ENCODE measurements at places on chromosomes 3 and 15.

DNA sequence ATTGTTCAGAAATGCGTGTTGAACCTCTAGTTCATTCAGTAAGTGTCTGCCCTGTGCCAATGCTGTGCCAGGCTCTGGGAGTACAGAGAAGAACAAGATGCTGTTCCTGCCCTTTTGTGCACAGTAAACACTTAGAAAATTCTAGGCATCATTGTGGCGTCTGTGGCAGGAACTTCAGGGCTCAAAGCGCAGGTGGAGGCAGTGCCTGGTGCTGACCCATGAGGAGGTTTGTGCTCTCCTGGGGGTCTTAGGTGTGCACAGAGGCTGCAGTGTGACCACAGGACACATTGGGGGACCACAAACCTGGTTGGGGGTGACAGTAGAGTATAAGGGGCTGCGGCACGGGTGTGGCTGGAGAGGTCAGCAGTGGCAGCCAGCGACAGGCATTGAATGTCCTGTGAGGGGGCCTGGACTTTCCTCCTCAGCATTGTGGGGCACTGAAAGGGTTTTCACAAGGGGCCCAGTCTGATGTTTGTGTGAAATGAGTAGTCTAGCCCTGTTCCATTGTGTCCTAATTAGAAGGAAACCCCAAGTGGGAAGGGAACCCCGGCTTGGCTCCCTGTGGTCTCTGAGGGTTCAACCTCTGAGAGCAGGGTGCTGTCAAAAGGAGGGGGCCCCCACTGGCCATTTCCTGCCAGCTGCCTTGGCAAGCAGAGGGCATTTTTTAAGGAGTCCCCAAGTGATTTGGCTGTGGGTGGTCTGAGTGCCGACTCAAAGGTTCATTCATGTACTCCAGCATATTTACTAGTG lies 20.9 kb downstream of the MRAS start:
- DNase-seq = no peak

DNA sequence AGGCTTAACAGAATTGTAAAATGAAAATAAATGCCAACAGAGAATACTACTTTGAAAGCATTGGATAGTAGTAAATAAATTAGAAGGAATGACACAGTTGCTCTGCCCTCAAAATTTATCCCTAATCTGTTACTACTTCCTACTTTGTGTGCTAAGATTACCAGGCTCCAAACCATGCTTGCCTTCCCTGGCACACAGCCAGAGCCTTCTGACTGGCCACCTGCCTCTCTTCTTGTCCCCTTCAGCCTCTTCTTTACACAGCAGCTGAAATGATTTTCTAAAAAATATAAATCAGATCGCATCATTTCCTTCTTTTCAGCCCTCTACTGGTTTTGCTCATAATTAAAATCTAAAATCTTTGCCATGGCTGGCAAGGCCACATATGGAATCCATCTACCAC lies 334.1 kb downstream of the FHIT start:
- no peak for DNase-seq

GRCh38 chr3:196756732-196757131 lies 17.1 kb downstream of the PAK2 start:
- no peak for DNase-seq

- DNase-seq = no peak
Measured at GRCh38 chr15:34085746-34086145, 15.9 kb downstream of the EMC7 start.

DNA sequence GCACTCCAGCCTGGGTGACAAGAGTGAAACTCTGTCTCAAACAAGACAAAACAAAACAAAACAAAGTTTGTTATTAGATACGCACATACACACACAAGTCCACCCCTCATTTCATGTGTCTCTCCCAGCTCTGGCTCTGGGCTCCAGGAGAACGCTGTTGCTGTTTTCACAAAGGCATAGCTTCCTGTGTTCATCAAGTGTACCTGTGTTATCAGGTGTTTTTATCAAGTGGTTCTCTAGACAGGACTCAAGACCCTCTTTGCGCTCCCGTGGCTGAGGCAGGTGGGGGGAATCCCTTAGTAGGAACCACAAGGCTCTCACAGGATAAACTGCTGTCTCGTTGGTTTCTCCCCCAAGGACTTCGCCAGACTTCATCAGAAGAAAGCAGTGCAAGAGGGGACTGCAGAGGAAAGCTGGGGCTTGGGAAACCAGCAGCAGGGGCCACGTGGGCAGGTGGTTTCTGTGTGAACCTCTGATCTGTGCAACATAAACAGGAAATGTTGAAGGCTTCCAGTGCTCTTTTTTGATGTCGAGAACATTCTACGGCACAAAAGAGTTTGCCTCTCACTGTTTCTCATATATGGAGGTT lies 6.9 kb upstream of the PPP1R2 start:
- peak; percentile 67 for DNase-seq

All from stimulated activated CD8-positive, alpha-beta memory T cell treated with anti-CD3 and anti-CD28 coated beads, Interleukin-4, amount 100 ng/mL, for 4 hours (primary cell).